ENCODE measurements at places on chromosomes 6 and 20. TPM values are rescaled to one million over a fixed set of nuclear protein-coding genes. Genes with fewer than 3 reads are reported as not detected.

DNA sequence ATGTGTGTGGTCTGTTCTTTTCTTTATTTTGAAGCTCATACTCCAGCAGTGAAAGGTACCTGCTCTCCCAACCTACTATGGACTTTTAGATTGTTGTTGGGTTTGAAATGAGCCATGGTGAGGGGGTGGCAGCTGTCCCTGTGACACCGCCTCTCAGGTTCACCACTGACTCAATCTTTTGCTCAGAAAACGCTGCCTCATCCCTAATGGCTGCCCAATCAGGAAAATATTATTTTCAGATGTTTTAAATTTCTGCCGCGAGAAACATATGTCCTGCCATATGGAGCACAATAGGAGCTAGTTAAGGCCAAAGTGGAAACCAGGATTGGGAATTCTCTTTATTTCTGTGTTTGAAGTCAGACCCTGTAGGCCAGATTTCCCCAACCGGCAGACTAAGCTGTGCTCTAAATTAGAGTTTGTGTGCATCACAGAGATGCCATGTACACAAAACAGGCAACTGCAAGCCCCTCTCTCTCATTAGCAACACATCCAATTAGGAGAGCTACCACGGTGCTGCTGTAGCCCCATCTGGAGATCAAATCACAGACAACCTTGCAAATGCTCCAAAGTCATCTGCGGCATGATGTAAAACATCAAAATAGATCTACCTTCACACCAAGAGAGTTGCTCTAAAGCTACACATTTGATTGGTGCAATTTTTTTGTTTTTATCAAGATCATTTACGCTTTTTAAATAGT is 144.1 kb upstream of the BACH2 start:
- DNase-seq = no peak

- no peak for DNase-seq
These were observed 75.2 kb downstream of the YTHDF1 start for GRCh38 chr20:63140514-63141433.

GRCh38 chr20:6008254-6008653 is 45.6 kb downstream of the LRRN4 start:
- DNase-seq = peak; percentile 82

DNA sequence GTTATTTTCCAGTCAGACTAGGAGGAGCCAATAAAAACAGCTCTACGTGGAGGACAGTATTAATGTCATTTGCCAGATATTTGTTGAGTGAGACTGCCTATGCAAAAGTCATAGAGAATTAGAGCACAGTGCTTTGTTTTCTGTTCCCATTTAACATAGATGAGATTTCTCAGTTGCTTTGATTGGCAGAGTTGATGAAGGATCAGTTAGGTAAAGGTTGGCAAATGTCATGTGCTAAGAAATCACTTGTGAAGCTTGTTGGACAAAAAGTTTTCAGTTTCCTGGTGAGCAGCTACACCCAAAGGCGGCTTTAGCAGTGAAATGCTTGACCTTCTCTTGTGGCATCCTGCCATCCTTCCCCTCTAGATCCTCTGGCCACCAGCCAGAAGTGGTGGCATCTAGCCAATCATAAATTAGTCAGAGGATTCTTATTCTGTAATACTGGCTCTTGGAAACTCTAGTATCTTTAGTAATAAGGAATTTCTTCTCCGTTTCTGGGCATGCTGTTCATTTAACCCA is 37.0 kb downstream of the BCKDHB start:
- peak; percentile 86 for DNase-seq

DNA sequence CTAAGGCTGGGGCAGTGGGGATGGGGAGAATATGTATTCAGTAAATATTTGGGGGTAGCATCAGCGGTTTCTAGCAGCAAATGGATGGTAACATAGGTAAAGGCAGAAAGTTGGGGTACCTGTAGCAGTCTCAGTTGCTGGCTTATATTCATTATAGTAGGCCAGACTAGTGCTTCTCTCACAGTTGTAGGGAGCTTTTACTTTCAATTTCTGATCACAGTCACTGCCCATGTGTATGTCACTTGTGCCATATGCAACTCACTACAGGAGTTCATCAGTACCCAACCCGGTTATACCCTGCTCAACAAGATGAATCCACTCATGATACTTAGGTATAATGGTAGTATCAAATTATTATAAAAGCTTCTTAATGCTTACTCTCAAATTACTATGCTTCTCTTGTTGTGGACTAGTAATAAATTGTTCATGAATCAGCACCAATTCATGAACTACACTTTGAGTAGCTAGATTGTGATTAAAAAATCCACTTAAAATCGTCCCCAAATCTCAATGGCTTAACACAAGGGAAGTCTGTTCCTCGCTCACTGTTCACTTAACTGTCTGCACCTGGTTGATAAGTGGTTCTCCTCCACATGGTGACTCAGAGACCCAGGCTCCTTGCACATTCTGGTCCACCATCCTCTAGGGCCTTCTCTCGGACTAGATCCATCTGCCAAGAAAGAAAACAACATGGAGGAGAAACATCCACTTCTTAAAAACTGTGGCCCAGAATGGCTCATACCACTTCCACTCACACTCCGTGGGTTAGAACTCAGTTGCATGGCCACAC is 31.3 kb upstream of the MYLIP start:
- no peak for DNase-seq

GRCh38 chr6:38306931-38307330 is 332.8 kb downstream of the BTBD9 start:
- no peak for DNase-seq

- DNase-seq = no peak
These were observed 130.7 kb downstream of the RNASET2 start for GRCh38 chr6:166825553-166826145.

GRCh38 chr6:157755032-157755745 is 67.9 kb upstream of the SNX9 start:
- no peak for DNase-seq

- DNase-seq = peak; percentile 28
These were observed 31.8 kb downstream of the SUN5 start for GRCh38 chr20:32972181-32973076.

- peak; percentile 28 for DNase-seq
These were observed 28.9 kb upstream of the CCR6 start for GRCh38 chr6:167093922-167094432.

GRCh38 chr20:38304845-38305447 is 990 bp downstream of the BPI start:
- DNase-seq = peak; percentile 61

DNA sequence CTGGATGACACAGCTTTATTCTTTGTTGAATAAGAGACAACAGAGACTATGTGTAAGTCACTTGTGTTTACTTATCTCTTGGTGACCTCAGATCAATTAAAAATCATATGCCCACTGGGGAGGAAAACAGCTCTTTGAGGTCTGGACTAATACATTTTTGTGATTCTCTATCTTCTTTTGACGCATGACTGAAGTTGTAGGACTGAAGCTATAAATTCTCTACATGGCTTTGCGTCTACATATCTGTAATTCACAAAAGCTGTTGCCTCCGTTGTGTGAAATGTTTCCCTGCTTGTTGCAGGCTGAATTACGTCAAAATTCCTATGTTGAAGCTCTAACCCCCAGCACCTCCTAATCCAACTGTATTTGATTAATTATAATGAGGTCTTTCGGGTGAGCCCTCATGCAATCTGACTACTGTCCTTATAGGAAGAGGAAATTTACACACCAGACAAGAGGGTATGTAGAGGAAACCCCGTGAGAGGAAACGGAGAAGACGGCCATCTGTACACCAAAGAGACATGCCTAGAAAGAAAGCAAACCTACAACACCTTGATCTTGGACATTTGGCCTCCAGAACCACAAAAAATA is 481.6 kb downstream of the PRKN start:
- DNase-seq = no peak

- no peak for DNase-seq
These were observed 77.0 kb downstream of the PLCB1 start for GRCh38 chr20:8209061-8209460.

DNA sequence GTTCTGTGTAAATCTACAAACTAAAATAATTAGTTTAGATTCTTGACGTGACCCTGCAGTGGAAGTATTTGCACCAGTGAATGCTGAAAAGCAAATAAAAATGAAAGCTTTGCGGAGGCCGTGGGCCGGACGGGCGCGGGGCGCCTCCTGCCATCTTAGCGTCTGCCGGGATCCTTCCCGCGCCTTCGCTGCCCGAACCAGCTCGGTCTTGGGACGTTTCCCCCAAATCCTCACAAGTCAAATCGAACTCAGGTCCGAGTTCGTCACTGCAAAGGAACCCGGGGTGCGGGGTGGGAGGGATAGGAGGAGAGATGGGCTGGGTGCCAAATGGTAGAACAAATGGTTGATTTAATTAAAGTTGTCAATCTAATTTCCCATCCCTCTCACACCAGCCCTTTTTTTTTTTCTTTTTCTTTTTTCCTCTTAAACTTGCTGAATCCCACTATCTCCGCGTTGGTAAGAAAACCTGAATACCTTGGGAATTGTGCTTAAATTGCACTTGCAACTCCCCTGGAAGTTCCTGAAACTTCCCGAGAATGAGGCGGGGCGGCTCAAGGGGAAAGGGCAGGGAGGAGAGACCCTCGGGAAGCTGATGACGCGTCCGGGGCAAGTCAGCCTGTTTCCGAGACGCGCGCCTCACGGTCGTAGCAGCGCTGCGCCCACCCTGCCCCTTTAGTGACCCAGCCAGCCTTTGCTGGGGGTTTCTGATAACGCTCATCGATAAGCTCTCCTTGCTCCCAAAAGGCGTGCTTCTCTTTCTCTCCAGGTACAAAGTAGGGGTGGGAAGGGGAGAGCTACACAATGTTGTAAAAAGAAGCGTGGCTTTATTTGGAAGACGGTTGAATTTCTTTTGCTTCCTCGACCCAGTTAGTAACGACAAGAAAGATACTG is 1.8 kb downstream of the GJA1 start:
- peak; percentile 73 for DNase-seq

DNA sequence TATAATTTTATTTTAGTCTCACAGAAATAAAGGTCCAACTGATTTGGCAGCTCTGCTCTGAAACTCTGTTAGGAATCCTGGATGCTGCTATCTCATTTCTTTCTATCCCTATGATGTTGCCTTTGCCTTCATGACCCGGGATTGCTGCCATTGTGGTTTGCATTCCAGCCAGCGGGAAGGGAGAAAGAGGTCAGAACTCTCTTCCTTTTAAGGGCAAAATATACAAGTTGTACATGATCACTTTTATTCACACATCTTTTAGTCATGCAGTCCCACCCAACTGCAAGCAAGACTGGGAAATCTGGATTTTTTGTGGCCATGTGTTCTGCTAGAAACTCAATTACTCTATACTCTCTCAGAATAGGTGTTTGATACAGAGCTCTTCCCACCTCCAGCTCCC is 263.1 kb upstream of the ZFP64 start:
- DNase-seq = peak; percentile 16

- no peak for DNase-seq
These were observed 23.6 kb upstream of the LMBRD1 start for GRCh38 chr6:69820438-69820837.

- peak; percentile 32 for DNase-seq
These were observed 10.5 kb upstream of the PLN start for GRCh38 chr6:118537574-118537973.

- peak; percentile 55 for DNase-seq
These were observed 16.2 kb downstream of the FKBP1A start for GRCh38 chr20:1376408-1377270.

- no peak for DNase-seq
These were observed 5.1 kb upstream of the TUBB1 start for GRCh38 chr20:59013959-59014608.

DNA sequence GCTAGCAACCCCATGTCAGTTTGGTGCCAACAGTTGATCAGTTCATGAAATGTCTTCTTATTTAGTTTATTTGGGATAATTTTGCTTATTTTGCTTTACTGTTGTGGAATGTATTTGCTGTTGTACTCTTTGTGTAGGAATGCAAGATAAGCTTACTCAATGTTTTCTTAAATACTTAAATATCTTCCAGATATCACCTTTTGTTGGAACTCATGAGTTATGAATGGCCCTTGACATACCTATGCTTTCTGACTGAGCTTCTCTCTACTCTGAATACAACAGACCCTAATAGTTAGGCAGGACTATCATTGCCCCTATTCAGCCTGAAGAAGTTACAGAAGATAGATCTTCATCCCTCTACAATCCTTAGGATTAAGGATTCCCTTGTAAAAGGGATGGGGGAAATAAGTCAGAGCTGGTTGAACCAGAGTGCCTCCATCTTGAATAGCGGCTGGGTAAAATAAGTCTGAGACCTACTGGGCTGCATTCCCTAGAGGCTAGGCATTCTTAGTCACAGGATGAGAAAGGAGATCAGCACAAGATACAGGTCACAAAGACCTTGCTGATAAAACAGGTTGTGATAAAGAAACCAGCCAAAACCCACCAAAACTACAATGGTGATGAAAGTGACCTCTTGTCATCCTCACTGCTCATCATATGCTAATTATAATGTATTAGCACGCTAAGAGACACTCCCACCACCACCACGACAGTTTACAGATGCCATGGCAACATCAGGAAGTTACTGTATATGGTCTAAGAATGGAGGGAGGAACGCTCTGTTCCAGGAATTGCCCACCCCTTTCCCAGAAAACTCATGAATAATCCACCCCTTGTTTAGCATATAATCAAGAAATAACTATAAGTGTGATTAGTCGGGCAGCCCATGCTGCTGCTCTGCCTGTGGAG is 196.9 kb downstream of the AKAP7 start:
- DNase-seq = no peak

GRCh38 chr6:145031962-145032361 is 703.4 kb downstream of the EPM2A start:
- no peak for DNase-seq

GRCh38 chr6:129766959-129767728 is 57.2 kb upstream of the ARHGAP18 start:
- DNase-seq = peak; percentile 24

DNA sequence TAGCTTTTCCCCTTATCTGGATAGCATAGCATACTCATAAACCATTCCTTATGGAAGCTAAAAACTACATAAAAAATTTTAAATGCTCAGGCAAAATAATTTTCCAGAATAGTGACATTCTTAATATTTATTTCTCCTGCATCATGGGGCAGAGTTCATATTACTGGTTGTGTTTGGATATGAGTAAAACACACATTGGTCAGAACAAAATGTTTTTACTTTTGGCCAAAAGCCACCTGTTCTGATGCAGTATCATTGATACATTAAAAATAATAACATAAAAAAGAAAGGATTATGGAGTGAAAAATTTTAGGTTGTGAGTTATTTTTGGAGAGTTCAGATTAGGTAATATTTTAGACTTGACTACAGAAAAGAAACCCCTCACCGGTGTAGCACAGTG is 33.6 kb downstream of the TRAM2 start:
- DNase-seq = no peak

Gene GSTA2
- not detected for total RNA-seq

Gene SLC4A11
- 5.2 TPM for total RNA-seq

Gene MBOAT1
- total RNA-seq = 8.1 TPM

Gene CLPSL2
- not detected for total RNA-seq

Gene NFKBIL1
- 23.0 TPM for total RNA-seq

Gene PKIB
- not detected for total RNA-seq

Gene MDFI
- 44.0 TPM for total RNA-seq

Gene HLA-DPB1
- total RNA-seq = 12.2 TPM
